T-helper 2 cell (primary cell): ENCODE measurements at places on chromosomes 7 and 10.
A peak's percentile ranks its signal among the peaks of the same experiment; 100 is the strongest.

DNA sequence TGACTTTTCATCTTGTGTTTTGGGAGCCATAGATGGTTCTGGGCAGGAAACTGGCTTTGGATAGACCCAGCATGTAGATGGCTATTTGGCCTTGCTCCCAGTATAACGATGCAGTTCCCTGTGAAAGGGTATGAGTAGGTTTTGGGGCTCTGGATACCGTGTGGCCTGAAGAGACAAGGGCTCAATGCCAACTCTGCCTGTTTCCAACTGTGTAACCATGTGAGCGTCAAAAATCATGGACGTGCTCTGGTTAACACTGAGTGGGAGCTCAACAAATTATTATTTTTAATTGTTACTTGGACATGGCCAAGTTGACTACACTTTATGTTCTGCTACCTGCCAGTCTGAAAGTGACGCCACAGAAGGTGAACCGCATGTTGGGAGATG is 41.8 kb downstream of the EGFR start:
- DNase-seq, result no peak

DNA sequence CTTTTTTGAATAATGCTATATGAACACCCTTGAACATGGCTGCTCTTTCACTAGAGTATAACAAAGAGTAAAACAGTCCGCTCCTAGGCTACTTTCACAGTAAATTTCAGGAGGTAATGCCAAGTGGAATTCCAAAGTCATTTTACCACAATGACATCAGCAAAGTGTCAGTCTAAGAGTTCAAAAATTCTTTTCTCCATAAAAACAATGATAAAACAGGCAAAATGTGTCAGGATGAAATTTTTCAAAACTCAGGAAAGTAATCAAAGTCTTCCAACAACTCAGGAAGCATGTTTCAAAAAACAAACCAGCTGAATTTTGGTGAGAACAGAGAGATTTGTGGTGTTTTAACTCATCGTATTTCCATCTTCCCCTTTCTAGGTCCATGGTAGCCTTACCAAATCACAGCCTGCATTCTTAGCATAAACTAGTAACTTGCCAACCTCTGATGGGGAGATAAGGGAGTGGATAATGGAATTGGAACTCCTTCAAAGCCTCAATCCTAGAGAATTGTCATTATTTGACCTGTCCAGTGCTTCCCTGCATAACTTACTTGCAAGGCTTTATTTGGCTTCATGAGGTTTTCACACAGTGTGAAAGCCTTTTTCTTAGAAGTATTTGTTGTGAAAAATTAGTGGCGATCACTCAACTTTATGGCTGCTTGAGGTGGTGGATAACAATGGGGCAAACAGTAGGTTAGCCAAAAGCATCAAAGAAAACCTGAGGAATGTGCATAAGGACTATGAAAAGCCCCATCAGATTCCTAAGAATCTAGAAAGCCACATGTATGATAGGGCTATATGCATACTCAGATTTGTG is 302.7 kb downstream of the HDAC9 start:
- DNase-seq, result no peak

DNA sequence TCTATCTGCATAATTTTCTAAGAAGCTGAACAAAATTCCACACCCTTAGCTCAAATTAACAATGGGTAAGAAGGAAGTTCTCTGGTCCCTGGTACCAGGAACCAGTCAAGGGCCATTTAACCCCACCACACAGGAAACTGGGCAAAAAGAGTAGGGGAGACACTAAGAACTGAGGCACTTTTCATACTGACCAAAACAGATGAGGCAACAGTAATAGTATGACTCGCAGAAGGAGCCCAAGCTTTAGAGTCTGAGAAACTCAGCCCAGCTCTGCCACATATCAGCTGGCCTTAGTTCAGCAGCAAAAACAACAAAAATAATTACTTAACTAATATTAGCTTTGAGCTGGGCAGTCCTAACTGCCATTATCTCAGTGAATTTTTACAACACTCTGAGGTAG is 221.2 kb downstream of the FAM107B start:
- no peak for DNase-seq

DNA sequence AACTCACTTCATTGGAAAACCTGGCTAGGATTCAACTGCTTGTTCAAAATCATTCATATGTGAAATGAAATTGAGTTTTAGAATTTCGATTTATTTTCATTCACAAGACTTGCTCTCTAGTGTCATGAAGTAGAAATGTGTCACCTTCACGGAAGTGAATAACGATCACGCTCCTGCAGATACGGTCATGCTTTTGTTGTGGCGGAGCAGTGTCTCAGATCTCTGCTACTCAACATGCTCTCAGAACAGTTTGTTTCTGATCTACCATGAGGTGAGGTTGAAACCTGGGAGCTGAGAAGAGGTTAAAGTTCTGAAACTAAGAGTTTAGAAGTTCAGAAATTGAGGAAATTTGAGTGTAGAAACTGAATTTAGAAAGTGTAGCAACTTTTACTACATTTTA is 13.8 kb upstream of the PITRM1 start:
- no peak for DNase-seq

DNA sequence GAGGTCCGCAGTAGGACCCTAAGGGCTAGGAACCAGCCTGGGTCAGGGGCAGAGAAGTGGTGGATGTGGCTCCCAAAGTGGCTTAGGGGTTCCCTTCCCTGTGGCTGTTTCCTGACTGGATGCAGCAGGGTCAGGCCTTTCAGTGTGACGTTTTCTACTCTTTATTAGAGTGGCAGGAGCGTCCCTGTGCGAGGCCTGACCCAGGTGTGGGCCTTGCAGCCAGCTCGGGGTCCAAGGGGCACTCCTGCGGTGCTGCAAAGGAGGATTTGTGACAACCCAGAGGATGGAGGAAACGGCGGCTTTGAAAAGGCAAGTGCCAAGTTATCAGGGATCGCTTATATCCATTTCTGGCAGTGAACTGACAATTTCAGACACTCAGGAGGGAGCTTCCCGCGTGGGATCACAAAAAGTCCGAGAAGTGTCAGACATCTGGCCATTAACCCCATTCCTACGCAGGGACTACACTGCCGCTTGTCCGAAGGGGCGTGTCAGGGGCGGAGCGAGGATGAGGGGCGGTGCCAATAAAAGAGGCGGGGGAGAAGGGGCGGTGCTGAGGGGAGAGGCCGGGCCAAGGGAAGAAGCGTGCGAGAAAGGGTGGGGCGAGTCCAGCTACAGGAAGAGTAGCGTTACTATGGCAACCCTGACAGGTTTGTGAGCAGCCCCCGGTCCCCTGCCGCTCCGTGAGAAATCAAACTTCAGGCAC is 98.8 kb upstream of the ZNF722 start:
- peak; percentile 62 for DNase-seq

- DNase-seq, result no peak
These were observed 42.4 kb downstream of the TNS3 start for GRCh38 chr7:47539398-47540052.

DNA sequence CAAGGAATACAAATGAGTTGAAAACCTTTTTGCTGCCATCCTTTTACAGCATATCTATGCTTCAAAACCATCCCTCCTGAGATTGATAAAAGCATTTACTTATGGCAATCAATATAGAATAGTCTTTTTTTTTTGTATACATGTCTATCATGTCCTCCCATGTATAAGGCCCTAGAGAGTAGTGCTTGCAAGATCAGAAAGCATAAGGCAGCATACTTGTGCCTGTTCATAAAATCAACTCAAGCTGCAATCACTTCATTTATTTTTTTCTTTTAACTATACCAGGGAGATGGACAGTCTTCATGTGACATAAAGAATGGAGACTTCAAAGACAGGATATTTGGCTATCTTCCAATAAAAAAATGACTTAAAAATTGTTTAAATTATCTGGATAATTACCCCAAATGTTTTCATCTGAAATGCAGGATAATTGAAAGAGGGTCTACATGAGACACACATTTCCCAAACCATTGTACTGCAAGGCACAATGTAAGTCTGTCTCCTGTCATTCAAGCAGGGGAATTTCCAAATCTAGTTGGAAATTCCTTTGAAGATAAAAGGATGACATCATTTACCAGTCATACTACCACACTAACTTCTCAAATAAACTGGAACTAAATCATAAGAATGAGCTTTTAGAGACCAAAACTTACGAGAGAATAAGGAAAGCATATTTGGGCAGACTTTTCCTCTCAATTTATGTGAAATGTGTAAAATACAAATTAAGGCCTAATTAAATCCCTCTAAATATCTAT is 22.5 kb downstream of the LRRN3 start:
- DNase-seq, result no peak

- no peak for DNase-seq
These were observed 14.0 kb downstream of the ITPRIP start for GRCh38 chr10:104324221-104324686.

DNA sequence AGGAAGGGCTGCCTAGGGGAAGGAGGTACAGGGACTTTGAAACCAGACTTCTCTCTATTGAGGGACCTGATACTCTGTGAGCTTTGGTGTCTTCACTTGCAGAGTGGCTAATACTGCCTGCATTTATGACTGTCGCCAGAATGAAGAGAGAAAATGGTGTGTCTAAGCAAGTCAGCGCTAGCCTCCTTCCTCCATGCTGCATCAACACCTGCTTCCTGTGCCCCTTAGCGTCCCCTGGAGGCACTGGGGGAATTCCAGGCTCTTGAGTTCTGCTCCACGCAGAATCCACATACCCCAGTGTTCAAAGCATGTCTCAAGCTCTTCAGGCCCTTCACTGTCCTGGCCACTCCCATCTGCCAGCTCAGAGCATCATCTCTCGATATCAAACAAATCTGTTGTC is 140.5 kb downstream of the PKD1L1 start:
- no peak for DNase-seq

- no peak for DNase-seq
These were observed 417.0 kb downstream of the TYW1 start for GRCh38 chr7:67413670-67414069.

GRCh38 chr10:94104316-94105000 is 110.7 kb downstream of the PLCE1 start:
- DNase-seq, result no peak

GRCh38 chr10:53236941-53237340 is 464.4 kb upstream of the MBL2 start:
- DNase-seq, result no peak

GRCh38 chr10:34403512-34403911 is 411.6 kb downstream of the PARD3 start:
- DNase-seq, result no peak

GRCh38 chr10:62512732-62513475 is 138.7 kb downstream of the ZNF365 start:
- DNase-seq, result no peak

DNA sequence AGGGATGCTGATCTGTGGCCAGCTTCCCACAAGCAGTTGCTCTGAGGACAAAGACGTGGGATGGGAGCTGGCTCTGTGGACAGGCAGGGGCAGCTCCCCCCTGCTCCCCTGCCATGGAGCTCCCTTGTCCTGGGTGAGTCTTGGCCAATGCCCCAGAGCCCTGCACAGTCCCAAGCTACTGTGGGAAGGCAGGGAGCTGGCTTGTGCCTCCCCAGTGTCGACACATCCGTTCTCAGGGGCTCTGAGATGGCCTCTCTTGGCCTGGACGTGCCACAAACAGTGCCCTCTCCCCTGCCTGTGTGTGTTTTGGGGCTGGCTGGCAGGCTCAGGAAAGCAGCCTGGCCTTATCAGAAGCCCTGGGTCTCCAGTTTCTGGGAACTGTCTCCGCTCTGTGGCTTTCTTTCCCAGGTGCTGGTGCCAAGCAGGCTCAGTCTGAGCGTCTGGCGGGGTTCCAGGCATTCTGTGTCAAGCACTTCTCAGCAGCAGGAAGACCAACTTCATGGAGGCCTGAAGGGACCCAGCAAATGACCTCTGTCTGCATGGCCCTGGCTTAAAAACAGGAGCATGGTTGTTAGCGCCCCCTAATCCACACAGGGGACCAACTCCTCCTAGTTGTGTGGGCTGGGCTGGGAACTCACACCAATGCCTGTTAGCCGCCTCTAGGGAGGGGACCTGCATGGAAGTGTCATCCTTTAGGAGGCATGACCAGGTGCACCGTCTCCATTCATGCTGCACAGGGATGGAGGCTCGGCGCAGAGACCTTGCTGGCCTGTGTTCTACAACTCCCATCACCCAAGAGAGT is 375.2 kb downstream of the RPS24 start:
- no peak for DNase-seq

DNA sequence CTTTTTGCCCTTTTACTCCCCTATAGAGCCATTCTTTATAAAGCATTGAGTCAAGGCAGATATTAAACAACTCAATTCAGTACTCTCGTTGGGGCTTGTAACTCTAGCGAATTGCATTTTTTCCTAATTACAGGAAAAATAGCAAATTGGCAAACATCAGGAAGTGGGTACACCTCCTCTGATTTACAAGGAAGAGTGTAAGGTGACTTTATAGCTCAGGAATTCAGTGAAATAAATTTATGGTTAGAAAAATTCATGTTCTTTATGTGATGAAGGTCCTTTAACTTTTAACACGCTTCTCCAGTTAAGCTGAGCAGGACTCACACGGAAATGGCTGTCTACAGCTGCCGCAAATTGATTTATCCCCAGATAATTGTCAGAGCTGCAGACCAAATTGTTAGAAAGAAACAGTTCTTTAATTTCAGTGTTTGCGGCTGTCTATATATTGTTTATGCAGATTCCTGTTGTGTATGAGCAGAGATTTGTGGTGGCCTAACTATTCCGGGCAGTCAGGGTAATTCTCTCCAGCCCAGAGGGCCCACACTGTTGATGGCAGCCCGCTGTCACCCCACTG is 151.1 kb upstream of the MKI67 start:
- DNase-seq, result no peak

DNA sequence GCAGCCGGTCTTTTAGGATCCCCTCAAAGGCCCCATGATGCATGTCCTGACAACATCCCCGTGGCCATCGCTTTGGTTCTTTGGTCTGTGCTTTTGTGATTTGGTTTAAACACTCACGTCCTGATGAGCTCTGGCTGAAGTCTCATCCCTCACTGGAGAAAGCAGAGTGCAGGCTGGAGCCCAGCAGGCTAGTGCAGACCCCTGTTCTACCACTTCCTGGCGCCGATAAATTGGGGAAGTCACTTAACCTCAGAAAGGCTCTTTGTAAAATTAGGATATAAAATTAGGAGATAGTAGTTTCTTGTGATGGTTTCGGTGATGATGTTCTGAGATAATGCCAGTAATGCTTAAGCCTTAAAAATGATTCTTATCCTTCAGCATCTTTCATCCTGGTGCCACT is 307.6 kb downstream of the GFRA1 start:
- no peak for DNase-seq

GRCh38 chr10:102132563-102133372 is at the start of gene PPRC1:
Gene PPRC1 (plus strand): TSS chr10:102133040. CDS start chr10:102133069, 29 bp downstream.
- DNase-seq, result peak; percentile 95

- no peak for DNase-seq
These were observed 48.6 kb upstream of the PPIF start for GRCh38 chr10:79298403-79299244.

DNA sequence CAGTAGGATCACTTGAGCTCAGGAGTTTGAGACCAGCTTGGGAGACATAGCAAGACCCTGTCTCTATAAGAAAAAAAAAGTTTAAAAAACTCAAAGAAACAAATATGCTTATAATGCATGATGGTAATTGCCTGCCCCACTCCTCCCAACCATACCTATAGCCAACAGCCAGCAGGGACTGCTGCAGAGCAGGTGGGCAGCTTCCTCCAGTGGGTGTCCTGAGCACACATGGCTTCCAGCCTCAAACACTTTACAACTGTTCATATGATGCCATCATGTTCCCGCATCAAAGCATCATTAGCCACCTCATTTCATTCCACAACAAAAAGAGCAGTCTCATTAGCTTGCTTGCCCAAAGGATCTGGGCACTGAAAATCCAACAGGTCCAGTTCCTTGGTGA is 42.0 kb downstream of the ABLIM1 start:
- DNase-seq, result no peak
